NCI-H774 (cell line): ENCODE measurements at places on chromosomes 1 and 21.

DNA sequence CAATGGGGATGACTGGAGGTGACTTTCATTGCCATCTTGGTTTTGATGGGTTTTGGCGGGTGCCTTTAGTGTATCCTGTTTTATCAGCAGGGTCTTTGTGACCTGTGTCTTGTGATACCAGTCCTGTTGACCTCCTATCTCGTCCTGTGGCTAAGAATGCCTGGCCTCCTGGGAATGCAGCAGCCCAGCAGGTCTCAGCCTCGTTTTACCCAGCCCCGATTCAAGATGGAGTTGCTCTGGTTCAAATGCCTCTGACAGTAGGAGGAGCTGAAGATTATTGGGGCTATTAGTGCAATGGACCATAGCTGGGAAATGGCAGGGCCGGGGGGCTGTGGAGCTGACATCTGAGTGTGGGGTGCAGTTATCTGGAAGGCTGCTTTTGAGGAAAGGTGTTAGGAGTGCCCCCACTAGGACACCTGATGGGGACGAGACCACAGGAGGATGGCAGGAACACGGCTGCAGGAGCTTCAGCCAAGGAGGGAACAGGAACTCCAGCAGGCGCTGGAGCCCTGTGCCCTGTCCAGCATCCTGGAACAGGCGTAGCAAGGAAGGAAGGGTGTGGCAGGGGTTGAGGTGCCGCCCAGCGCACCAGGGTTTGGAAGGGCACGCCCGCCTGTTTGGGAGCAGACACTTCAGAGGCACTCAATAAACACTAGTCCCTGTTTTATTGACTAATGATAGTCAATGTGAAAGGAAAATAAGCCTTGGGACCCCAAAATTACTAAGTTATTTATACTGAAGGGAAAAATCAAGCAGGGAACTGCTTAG is 15.3 kb upstream of the AGPAT3 start:
- no peak for DNase-seq

GRCh38 chr21:15063814-15064575 is 805 bp downstream of the NRIP1 start:
- no peak for DNase-seq

- peak; percentile 45 for DNase-seq
These were observed 27.2 kb upstream of the MAN1A2 start for GRCh38 chr1:117339866-117340700.

GRCh38 chr1:169511316-169512005 is 25.7 kb upstream of the SLC19A2 start:
- no peak for DNase-seq

DNA sequence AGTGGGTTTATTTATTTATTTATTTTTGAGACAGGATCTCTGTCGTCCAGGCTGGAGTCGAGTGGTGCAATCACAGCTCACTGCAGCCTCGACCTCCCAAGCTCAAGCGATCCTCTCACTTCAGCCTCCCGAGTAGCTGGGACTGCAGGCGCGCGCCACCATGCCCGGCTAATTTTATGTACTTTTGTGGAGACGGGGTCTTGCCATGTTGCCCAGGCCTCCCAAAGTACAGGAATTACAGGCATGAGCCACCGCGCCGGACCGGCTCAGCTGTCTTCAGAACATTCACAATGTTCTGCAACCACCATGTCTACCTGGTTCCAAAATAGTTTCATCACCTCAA is 406 bp upstream of the DNAJC8 start:
- no peak for DNase-seq

- no peak for DNase-seq
These were observed 103.1 kb downstream of the ST6GALNAC3 start for GRCh38 chr1:76177615-76178014.

- no peak for DNase-seq
These were observed 2.0 kb downstream of the GFI1 start for GRCh38 chr1:92484472-92485380.

- DNase-seq = no peak
These were observed 482.2 kb downstream of the PTPRC start for GRCh38 chr1:199121047-199121446.

- no peak for DNase-seq
These were observed 9.6 kb upstream of the GUCA2A start for GRCh38 chr1:42173961-42174735.

DNA sequence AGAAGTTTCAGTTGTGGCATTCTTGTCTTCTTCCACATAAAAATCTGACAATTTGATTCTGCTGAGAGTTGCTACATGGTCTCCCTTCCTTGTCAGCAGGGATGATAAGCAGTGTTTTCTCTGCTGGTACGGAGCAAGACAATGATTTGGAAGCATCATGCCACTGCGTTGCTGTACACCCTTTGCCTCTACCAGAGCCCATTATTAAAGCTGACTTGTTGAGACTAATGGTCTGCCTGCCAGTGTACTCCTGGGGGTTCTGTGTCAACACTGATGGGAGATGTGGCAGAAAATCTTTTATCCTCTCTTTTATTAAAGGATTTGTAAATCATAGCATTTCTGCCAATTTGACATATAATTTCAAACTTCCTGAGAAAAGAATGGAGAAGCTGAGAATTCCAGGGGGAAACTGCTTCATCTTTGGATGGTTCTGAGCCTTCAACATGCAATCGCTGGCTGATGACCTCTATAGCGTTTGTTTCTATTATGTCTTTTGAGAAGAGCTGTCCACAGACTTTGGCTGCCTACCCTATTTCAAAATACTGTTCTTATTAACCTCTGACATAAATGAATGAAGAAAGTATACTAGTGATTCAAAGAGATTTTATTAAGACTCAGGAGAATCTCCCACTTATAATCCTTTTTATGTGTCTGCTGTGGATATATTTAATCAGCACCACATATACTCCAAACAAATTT is 47.9 kb upstream of the DYNLT5 start:
- DNase-seq = no peak

DNA sequence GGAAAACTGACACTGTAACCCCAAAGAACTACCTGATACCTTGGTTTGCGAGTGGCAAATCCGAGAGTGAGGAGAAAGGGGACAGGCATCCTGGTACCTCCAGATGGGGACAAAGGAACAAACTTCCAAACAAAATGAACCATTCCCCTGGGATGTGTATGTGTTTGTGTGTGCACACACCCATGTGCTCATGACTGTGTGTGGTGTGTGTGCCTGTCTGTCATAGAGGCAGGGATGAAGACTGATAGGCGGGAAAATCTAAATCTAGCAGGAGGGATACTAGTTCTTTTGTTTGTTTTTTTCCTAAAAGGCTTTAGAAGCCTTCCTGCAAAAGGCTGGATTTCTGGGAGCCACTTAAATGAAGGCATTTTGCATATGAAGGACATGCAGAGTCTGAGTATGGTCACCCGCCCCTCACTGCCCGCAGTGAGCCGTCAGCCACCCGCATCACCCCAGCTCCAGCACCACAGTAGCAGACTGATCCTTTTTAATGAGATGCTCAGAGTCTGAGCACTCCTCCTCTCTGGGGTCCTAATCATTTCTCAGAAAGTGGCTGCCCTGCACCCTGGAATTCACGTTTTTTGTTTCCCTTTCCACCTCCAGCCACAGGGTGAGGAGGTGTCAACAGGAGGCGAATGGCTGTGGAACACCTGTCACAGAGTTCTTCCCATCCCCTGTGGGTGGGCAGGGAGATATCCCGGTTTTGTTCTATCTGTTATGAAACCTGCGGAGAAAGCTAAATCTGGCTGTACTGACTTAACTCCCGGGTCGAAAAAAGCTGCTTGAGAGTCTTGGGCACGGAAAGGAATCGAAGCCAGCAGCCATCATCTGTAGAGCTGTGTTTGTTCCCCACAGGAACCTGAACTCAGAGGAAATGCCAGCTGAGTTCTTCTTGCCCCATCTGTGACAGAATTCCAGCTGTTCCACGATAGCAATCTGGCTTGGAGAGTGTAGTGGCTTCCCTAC is 34.9 kb downstream of the UTP25 start:
- no peak for DNase-seq
